ENCODE measurements at places on chromosomes 6 and 20.

- no peak for DNase-seq
Observed at GRCh38 chr6:24982231-24982630, 46.5 kb upstream of the RIPOR2 start.

- DNase-seq = no peak
Observed at GRCh38 chr20:23971310-23971709, 17.3 kb downstream of the GGTLC1 start.

GRCh38 chr6:42766163-42766670, 15.6 kb upstream of the BICRAL start:
- no peak for DNase-seq

DNA sequence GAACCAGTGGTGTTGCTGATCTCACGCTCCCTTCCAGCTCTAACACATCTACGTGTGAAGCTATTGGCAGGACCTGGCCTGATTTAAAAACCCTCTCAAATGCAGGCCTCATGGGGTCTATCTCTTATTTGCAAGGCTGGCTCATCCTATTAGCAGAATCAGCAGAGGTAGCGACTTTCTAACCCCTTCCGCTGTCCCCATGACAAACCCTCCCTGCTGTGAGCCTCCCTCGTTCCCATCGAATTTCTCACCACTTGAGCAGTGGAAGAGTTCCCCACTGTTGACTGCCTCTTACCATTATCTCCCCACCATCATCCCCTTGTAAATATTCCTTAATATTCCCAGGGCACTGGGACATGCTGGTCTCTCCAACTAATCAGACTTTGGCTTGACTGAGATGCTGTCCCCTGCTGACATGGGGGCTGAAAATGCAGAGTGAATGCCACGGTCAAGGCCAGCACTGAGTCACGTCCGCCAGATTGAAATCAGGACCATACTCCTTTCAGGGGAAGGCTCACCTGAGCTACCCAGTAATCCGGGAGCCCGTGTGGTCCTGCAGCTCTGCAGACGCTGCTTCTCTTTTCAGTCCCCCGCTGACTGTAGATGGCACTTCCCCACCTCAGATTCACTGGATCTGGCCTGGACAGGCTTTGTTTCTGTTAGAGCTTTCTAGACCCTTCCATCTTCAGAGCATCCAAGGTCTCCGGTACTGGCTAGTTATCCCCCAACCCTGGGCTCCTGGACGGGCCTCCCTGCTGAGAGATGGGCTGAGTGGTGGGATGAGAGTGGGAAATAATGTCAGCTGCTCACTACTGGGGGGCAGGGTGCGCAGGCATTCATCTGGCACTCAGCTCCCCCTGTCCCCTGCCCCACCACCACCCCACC, 23.1 kb downstream of the AAR2 start:
- no peak for DNase-seq

DNA sequence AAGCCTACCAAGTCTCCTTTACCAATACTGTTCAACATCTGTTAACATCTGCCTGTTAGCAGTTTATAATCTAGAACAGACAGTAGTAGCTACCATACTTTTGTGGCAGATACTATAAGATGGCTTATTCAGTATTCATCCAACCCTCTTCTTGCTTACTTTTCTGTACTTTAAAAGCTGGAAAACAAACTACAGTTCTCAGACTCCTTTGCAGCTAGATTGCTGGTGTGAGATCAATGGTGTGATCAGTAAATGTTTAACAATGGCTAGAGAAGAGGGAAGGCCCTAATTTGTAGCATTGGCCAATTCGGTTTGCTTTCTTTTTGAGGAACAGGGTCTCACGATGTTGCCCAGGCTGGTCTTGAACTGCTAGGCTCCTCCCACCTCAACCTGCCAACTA, 3.5 kb upstream of the REV3L start:
- no peak for DNase-seq

DNA sequence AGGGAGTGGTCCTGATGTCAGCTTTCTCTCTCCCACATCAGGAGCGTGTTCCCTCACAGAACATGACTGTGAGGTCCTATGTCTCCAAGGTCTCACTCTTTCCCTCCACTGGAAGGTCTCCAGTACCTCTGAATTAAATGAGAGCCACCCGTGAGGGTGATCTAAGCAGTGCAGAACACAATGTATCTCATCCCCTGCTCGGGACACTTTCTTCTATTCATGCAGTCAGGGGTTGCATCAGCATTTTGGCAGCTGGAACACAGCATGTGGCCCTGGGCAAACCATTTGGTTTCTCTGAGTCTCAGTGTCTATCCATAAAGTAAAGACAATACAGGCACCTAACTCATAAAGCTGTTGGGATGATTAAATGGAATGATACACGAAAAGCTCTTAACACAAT, 34.2 kb downstream of the MAFB start:
- no peak for DNase-seq

GRCh38 chr6:132133736-132134445, 182.7 kb upstream of the CCN2 start:
- peak; percentile 30 for DNase-seq

- no peak for DNase-seq
Observed at GRCh38 chr20:63259734-63260460, 5.6 kb upstream of the NKAIN4 start.

DNA sequence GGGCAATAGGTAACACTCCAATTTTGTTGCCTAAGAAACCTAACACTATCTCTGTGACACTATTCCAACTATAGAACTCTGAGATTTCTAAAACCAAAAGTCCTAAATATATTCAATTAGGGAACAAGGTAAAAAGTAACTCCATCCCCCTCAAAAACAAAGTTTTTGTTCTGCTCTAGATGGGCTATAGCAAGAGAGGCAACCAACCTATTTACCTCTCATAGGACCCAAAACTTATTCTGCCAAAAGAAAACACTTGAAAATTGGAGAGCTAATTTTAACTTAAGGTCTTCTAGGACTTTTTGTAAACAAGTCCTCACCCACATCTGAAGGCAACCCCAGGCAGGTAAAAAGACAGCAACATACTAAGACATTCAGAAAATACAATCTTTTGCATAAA, 7.7 kb downstream of the RBM39 start:
- DNase-seq = no peak

- no peak for DNase-seq
Observed at GRCh38 chr6:43744931-43745727, 24.9 kb upstream of the VEGFA start.

GRCh38 chr20:905396-905961, 10.7 kb downstream of the ANGPT4 start:
- no peak for DNase-seq

DNA sequence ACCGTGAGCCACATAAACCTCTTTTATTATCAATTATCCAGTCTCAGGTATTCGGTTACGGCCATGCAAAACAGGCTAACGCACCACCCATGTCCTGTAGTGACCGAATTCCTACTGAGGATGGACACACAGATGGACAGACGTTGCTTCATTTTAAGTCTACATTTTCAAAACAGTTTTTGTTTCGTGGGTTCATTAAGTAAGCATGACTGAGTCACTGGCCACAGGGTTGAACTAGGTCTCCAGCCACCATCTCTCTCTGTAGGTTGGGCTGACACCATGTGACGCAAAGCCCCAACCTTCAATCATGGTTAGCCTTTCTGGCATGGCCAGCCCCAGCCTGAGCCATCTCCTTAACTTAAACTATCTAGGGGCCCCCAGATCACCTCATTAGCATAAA, 110.0 kb upstream of the SLC22A23 start:
- no peak for DNase-seq

DNA sequence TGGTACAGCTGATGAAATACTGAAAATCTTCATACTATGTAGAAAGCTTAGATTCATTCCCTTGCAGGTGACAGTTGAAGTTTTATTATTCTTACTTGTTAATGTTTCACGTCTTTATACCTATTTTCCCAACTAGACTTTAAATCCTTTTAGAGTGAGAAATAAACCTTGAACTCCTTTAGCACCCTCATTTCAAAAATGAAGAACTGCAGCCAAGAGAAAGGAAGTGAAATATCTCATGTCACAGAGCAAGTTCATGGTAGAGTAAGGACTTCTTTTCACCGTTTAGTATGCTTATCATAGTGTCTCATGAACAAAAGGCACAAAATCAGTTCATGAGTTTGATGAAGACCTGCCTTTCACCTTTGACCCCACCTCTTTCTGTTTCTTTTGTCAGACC, 38.5 kb downstream of the ORC3 start:
- no peak for DNase-seq

DNA sequence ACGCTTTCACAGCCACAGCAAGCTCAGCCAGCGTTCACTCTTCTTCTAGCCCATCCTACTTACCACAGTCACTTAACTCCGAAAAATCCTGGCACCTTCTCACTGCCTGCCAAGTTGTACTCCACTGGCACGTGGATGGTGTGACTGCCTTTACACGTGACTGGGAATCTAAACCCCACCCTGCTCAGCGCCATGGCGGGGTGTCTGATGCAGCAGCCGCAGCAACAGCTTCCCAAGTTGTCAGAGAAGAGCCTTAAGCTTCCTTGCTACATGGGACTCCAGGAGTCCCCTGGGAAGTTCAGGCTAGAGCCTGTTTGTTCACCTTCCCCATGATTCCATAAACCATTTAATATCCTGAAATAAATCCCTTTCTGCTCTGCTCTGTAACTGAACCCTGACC, 61.9 kb upstream of the FOXC1 start:
- no peak for DNase-seq

DNA sequence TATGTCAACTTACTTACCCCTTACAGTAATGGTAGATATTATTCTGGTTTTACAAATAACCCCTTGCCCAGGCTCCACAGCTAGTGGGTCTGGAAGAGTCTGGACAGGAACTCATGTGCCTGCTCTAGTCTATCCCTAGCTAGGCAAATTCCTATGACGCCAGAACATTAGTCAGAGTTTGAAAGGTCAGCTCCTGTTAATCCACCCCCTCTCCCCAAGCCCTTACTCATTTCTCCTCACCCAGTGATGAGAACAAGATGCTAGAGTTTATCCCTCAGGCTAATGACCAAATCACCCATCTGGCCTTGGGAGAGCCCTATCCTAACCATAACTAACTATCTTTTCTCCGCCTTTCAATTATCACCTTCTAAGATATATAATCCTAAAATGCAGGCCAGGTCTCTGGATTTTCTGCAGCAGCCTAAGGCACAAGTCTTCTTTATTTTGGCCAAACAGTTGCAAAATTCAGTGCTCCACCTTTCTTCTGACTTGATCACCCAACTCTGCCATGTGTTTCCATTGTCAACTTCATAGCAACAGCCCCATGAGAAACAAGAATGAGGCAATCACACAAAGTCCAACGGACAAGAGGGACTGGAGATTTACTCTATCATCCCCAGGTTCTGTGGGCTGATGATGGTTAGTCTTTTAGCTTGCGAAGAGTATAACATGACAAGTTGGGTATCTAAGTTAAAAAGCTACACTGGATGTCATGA, 113.3 kb downstream of the TASP1 start:
- DNase-seq = no peak

DNA sequence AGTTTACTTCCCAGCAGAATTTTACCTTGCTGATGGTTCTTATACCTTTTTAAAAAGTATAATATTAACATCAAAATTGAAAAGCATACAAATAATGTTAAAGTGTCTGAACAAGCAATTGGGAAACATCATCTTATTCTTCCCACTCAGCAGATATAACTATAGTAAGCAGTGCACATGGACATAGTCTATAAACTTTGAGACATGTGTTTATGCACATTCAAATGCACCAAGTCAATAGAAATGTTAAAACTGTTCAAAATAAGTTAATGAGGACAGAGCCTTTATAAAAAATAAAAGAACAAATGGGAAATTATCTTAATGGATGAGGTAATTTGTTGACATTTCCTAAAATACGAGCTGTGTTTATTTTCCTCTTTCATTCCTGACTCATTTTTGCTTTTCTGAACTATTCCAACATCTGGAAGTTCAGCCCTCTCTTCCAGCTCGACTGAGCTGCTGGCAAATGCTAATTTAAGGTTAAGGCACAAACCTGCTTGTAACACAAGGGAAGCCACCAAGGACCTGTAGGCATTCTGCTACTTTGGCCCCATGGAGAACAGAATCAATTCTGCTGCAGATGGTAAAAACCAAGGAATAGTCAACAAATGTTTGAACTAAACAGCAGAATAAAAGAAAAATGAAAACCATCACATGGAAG, 110.3 kb upstream of the MAP3K4 start:
- no peak for DNase-seq

GRCh38 chr20:52054123-52054522, 137.5 kb downstream of the ZFP64 start:
- DNase-seq = no peak

DNA sequence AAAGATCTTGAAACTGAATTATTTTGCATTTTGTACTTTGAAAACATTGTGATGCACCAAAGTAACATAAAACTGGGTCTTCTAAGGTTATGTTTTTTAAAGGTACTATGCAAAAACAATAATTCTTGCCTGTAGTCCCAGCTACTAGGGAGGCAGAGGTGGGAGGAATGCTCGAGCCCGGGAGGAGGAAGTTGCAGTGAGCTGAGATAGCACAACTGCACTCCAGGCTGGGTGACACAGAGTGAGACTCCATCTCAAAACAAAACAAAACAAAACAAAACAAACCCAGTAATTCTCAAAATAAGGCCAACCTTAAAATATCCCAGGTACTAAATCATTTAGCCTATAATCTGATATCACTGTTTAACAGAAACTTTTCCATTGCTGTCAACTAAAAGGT, 269.6 kb downstream of the KHDC1L start:
- no peak for DNase-seq

GRCh38 chr6:168095716-168096250, 16.8 kb upstream of the FRMD1 start:
- DNase-seq = no peak

GRCh38 chr20:32495217-32495565, 89.9 kb downstream of the NOL4L start:
- no peak for DNase-seq

- no peak for DNase-seq
Observed at GRCh38 chr20:31836853-31837608, 8.4 kb downstream of the FOXS1 start.

DNA sequence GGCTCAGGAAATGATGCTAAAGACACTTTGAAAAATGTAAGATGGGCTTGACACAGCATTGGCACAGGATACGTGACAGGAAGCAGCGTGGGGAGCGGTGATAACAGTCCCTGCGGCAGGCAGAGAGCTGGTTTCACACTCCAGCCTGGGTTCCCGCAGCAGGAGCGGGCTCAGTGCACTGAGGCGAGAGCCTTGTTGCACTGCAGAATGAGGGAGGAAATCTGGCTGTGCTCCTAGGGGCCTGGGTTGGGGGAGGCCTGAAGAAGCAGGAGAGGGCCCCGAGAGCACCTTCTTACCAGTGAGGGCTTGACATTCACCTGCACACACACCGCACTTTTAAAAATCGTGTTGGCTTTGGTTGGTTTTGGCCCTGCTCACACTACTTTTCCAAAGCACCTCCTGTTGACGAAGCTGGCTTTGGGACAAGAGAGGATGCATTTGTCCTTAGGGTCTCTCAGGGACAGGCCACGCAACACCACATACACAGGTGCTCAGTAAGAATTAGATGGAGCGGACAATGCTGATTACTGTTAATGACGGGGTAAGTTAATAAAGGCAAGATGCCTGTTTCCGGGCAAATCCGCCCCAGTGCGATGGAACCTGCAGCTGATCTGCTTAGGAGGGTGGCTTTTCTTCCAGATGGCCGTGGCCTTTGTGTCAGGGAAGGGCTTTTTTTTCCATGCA, 49.4 kb upstream of the ARMC2 start:
- DNase-seq = no peak
